Renal cortical epithelial cell (primary cell): ENCODE measurements at places on chromosomes 12 and 14. TPM values are rescaled to one million over a fixed set of nuclear protein-coding genes. Genes with fewer than 3 reads are reported as not detected.

- DNase-seq, result no peak
These were observed 56.5 kb downstream of the ZFYVE26 start for GRCh38 chr14:67759916-67760315.

The GARIN6 gene
- not detected in 2 replicates for total RNA-seq

DNA sequence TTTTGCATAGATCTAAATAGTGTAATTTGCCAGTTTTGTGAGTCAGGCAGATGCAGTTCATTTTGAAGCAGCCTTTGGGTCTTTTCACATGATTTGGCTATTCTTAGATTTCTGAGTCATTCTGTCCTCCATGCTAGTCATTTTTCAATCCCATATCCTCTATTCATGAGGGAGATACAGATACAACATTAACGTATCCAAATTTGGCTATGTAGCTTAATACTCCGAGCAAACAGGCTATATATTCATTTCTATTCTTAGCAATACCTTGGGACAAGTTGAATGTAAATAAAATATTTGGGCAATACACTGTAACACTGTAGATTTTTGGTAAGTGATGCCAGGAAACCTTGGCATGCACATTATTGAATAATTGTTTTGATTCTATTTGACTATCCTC is 270.7 kb upstream of the PDE3A start:
- no peak for DNase-seq

DNA sequence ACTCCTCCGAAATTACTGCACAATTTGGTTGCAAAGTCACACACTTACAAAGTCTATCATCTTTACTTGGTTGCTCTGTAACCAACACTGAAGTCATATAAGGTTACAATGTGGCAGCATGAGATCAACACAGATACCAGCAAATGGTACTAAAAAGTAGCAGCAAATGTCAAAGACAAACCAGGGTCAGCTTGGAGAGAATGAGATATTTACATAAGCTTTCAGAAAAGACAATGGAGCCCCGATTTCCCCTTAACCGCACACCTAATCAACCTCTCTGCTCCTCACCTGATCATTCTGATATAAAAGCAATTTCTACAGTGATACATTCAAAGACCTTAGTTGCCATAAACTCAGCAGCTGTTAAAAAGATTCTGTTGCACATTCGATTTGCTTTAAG is 76.4 kb upstream of the FOXN3 start:
- no peak for DNase-seq

DNA sequence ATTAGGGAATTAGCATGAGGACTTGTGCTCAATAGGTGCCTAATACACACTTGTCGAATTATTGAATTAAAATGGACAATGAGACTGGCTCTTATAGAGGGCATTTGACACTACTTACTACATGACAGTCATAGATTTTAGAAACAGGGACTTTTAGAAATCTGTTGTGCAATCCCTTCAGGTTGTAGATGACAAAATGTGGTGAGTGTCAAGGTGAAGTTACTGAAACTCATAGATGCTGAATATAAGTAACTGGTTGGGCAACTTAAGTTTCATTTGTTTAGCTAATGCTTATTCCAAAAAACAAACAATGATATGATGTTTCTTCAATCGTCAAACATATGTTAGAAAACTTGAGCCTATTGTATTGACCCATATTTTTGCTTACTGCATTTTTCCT is 12.9 kb upstream of the PEX5 start:
- no peak for DNase-seq

GRCh38 chr14:103392572-103392971 is 7.4 kb downstream of the MARK3 start:
- DNase-seq, result no peak

GRCh38 chr12:17680220-17680619 is 409.8 kb downstream of the RERGL start:
- no peak for DNase-seq

DNA sequence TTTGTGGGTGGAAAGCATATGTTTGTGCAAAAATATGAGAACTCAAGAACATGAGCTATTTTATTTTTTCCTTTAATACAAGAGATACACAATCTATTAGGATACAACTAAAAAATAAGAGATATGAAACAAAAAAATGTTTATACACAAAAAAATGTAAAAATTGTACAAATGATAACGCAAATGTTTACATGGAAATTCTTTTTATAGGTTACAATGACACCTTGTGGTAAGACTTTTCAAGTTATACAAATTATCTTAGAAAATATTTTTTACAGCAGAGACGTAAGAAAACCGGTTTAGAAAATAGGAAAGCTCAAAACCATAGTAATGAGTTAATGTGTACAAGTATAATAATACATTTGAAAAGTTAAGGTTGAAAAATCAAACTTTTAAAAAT is 25.5 kb downstream of the CEP83 start:
- DNase-seq, result peak; percentile 6

DNA sequence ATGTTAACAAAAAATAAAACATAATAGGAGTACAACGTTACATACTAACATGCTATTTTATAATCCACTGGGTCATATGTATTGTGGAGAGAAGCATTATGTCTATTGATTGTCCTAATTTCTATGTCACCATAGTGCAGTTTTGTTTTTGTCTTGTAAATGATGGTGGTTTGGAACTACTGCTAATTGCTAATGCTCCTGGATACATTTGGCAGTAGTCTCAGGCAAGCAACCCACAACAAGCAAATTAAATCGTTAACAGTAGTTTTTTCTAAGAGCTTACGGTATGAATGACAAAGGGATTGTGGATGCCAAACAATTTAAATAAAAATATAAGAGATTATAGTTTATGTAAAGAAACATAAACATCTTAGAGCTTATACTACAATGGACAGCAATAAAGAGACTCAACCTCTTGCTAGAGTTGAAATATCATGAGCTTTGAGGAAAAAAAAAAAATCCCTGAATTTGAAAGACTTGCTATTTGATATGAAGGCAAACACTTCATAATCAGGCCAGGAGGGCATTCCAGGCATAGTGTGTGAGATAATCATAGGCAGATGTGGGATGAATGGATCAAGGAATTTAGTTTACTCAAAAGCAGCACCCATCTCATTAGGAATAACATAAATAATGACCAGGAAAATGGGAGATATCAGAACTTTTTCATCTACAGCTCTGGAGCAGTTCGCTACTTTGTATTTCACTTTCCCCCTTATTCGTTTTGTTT is 181.3 kb downstream of the CCDC59 start:
- peak; percentile 13 for DNase-seq

The B4GALNT3 gene
- 0.94 and 3.1 TPM in 2 replicates for total RNA-seq

The SERPINA1 gene
- 32.1 and 137 TPM in 2 replicates for total RNA-seq

DNA sequence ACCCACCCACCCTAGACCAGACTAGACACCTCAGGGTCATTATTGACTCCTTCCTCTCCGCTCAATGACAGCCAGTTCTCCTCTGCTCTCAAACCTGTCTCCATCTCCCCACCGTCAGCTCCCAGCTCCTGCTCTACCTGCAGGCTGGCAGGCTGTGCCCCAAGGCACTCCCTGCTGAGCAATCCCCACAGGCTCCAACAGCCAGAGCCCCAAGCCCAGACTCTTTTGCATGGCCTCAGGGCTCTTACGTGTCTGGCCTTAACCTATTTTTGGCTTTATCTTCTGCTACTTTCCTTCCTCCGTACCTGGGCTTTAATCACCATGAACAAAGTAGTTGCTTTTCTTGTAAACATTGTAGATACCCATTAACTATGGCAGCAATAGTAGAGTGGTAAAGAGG is 162.9 kb upstream of the PRMT8 start:
- DNase-seq, result no peak

The LAG3 gene
- not detected in 2 replicates for total RNA-seq

- no peak for DNase-seq
These were observed 2.8 kb downstream of the CAND1 start for GRCh38 chr12:67271976-67272375.

DNA sequence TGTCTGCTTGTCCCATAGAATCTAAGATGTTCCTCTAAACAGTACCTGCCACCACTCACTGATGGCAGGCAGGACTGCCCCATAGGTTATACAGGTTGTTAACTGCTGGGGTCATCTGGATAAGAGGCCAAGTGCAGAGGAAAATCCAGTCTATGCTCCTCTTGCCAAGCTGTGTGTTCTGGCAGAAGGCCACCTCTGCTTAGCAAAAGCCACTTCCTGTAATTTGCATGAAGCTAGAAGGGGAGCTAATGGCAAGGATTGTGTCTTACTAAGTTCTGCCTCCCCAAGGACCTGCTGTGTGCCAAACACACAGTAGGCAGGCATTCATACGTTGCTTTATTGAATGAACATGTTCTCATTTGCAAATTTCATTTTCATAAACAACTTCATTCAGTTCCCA is 445.4 kb downstream of the BCL11B start:
- no peak for DNase-seq

DNA sequence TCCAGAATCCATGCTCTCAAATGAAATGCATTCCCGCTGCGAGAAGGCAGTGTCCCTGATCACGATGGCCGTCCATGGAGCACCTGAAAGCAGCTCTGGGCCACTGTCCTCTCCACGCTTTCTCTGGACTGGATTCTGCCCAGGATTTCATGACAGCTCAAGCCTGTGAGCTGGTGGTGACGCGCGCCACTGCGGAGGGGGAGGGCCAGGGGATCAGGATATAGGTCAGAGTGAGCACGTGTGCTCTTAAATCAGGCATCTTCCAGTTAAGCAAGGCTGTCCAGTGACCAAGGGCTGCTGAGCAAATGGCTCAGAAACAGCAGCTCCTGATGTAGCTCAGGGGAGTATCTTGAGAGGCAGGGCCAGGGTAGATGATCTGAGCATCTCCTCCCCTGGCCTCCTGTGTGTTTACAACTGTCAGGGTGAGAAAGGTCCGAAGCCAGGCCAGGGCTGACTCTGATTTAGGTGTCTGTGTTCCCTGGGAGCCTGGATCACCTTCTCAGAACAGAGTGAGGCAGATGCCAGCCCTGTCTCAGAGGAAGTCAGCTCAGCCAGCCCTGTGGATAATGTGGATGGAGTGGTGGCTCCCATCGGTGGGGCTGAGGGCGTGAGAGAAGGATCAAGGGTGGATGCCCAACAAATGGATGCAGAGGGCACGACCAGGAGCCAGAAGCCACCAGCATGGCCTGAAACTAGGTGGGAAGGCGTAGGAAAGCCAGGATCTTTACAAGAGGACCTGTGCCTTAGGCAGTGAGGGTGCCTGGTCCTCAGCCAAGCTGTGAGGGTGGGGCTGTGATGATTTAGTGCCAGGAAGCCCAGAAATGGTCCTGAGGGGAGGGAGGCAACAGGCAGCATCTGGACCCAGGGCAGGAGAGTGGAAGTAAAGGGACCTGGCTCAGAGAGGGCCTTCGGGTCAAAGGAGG is 55.3 kb downstream of the ELK3 start:
- peak; percentile 30 for DNase-seq

GRCh38 chr14:62138593-62138992 is 376.4 kb downstream of the SNAPC1 start:
- DNase-seq, result no peak

- DNase-seq, result no peak
These were observed 98.7 kb downstream of the PRMT8 start for GRCh38 chr12:3589745-3590144.

DNA sequence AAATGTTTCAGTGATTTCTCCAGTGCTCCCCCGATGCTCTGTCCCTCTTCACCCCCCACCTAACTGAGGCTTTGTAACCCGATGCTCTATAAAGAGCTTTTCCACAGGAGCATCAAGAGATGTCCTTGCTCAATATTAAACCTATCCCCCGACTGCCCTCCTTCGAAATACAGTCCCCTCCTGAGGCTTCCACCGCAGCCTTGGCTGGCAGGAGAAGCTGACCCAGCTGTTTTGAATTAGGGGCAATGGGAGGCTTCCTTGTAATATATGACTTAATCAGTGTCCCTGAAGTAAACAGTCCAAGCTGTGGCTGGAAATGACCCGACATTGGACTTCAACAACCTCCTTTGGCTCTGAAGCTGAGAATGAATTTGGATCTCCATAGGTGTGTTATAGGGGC is 62.4 kb downstream of the TMEM30B start:
- no peak for DNase-seq

The RFLNA gene
- 19.2 and 56.8 TPM in 2 replicates for total RNA-seq

The IGF1 gene
- 0.35 TPM in 1 of 2 replicates, not detected in the other for total RNA-seq

GRCh38 chr14:93018366-93018765 is 95.4 kb downstream of the CHGA start:
- peak; percentile 29 for DNase-seq

- peak; percentile 58 for DNase-seq
These were observed 105.4 kb upstream of the HIF1A start for GRCh38 chr14:61589691-61590581.

The ALG10B gene
- total RNA-seq, result 5.2 and 5.4 TPM in 2 replicates

DNA sequence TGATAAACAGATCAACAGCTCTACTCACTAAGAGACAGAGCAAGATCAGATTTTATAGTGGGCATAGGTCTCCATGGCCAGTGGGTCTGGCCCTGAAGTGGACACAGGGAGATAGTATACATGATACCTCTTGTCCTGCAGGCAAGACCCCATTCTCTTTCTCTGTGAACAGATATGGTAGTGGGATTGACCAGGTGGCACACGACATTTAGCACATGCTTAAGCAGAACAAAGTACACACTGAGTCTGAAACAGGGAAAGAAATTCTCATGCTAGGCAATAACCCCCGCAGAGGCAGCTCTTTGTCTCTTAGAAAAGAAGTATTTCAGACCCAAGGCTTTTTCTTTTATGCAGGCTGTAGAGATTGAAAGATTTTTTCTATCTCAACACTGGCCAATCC is 1331.2 kb downstream of the FSCB start:
- no peak for DNase-seq

The MYF6 gene
- 0.52 TPM in 1 of 2 replicates, not detected in the other for total RNA-seq

The NINJ2 gene
- 0.60 TPM in 1 of 2 replicates, not detected in the other for total RNA-seq

DNA sequence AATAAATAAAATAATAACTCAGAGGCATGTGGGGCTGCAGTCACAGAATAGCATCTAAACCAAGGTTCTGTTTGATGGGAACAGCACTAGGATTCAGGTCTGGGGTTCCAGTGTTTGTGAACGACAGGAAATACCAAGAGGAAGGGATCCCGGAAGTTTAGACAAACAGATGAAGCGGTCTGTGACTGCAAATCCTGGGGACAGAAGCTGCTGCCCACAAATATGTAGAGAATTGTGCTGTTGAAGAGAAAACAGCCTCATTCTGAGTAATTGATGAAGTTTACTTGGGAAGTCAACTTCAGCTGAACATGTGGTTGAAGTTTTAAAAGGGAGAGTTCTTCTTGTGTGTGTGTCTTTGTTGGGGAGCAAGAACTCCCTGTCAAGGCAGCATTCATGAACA is 98.4 kb upstream of the TBX5 start:
- no peak for DNase-seq

GRCh38 chr12:132622437-132623071 is 4.0 kb downstream of the P2RX2 start:
- peak; percentile 12 for DNase-seq

The TAS2R42 gene
- not detected in 2 replicates for total RNA-seq

- peak; percentile 61 for DNase-seq
These were observed 13.0 kb upstream of the TMED2 start for GRCh38 chr12:123571343-123571813.

- no peak for DNase-seq
These were observed 37.9 kb downstream of the FBXO34 start for GRCh38 chr14:55309154-55309553.

DNA sequence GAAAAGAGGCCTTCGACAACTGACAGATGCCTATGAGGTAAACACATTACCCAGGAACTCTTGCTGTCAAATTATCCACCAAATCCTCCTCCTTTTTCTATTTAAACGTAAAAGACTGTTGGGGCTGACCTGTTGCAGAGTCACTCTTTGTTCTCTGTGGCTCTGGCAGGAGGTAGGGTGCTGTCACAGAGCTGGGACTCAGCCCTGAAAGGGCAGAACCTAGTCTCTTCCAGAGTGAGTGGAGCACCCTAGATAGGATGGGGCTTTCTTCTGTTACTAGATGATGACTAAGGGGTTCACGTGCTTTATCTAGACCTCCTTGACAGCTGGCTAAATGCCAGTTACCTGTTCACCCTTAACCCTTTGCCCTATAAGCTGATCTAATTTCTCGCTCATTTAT is 25.7 kb downstream of the FNTB start:
- DNase-seq, result no peak
